ENCODE measurements at places on chromosomes 4 and X. TPM values are rescaled to one million over a fixed set of nuclear protein-coding genes. Genes with fewer than 3 reads are reported as not detected.

DNA sequence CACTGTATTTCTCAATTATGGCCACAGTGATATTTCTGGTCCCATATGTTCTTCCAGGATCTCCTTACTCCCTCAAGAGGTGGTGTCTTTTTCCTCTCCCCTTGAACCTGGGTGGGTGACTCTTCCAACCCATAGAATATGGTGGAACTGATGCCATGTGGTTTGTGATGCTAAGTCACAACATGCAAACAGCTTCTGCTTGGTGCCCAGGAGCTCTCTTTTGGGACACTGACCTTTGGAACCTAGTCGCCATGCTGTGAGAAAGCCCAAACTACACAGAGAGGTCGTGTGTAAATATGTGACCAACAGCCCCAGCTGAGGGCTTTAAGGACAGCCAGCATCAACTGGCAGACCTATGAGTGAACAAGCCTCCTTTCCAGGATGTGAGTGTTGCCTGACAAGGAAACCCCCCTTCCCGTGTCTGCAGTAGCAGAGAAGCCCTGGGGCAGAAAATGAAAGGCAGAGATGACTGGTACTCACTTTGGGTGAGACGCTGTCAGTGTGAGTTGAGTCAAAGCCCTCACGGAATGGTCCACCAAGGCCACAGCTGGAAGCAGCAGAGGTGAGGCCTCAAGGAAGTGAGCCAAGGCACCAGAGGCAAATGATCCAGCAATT, 223.4 kb downstream of the BCOR start:
- DNase-seq: no peak

DNA sequence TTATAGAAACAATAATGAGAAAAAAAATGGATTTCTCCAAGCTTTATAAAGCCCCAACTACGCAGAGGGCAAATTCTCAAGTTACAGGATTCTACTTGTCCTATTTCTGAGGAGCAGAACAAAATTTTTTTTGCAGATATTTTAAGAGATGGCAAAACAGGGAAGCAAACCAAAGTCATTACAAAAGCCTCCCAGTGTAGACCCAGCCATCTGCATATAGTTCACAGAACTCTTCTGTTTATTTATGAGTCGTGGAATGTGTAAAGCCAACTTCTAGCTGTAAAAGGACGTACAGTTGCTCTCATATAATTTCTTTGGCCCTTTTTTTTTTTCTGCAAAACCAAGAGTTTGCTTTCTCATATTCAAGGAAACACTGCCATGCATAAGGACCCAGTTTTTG, 120.4 kb downstream of the PCDH7 start:
- DNase-seq: no peak

DNA sequence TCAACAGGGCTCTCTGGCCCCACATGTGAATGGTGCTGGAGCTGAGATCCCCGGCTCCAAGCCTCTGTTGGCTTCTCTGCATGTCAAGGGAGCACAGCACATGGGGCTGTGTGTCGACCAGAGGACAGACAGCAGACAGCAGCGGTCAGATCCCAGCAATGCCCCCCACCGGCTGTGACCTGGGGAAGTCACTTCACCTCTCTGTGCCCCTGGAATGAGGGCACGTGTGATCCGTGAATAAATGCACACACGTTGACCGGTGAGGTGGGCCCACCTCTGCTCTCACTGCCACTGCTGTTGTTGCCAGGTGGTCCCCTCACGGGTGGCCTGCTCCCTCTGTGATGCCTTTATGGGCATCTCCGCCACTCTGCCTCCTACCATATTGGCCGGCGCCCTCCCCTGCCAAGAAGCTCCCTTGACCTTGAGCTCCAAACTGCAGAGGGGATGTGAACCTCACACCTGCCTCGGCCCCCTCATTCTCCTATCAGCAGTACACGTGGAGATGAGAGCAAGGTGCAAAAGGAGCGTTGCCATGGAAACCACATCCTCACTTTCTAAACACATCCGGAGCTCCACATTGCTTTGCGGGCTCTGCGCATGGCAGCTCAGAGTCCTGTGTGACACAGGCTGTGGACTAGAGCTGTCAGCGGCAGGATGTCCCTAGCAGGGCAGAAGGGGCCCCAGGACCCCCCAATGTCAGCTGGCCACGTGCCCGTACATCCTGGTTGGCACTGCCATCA, 75.4 kb downstream of the ABLIM2 start:
- DNase-seq: no peak

GRCh38 chr4:153661908-153662307, 22.2 kb upstream of the TLR2 start:
- DNase-seq: no peak

- no peak for DNase-seq
These were observed 204.4 kb downstream of the PPARGC1A start for GRCh38 chr4:23685471-23685870.

GRCh38 chr4:147725673-147726072, 6.2 kb upstream of the ARHGAP10 start:
- DNase-seq: no peak

- DNase-seq: no peak
These were observed 193.6 kb downstream of the FBXW7 start for GRCh38 chr4:152342293-152342692.

GRCh38 chr4:24922416-24922815, 9.6 kb upstream of the CCDC149 start:
- DNase-seq: no peak

DNA sequence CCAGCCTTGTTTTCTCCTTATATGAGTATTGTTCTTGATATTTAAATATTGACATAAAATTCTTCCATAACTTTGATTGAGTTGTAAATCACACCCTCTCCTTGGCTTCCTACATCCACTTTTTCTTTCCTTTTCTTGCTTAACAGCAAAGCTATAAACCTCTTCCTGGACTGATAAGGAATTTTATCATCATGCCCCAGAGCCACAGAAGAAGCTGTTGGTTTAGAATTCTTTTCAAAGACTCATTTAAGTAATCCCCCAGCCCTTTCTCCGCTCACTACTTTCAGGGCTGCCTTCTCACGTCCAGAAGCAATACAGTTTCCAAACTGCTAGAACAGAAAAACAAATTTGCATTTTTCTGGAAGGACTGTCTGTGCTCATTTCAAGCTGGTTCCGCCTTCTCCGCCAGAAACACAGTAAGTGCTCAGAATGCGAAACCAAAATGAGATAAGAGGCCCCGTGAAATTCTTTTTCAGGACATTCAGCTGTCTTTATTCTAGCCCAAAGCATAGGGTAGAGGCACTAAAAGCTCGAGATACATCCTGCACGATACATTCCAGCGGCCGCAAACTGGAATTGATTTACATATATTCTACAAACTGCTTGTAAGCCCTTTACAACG, 849 bp downstream of the MID1 start:
- DNase-seq: no peak

DNA sequence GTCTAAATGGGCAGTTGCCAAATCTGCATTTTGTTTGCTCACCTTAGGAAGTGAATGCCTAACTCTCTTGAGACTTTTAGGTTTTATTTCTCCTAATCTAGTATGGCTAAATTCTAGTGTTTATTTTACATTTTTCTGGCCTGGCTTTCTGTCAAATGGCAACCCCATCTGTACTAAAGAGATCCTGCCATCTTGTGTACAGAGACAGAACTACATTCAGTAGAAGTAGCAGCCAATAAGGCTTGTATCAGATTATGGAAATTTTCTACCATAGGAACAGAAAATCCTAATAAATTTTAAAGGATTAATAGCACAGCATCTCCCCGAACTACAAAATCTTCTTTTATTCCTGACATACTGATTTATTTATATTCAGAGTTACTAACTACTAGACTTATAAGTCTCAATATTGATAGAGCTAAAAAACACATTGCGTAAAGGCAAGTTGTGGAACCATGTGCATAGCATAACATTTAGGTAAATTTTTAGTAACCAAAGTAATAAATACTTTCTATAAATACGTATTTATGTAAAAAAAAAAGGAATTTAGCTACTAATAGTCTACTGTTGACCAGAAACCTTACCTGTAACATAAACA, 45.5 kb downstream of the TMEM144 start:
- no peak for DNase-seq

DNA sequence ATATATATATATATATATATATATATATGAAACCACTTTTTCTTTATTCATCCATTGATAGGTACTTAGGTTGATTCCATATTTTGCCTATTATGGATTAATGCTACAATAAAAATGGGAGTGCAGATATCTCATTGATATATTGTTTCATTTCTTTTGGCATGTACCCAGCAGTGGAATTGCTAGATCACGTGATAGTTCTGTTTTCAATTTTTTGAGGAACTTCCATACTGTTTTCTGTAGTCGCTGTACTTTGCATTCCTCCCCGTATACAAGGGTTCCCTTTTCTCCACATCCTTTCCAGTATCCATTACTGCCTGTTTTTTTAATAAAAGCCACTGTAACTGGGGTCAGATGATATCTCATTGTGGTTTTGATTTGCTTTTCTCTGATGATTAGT, 124.6 kb downstream of the GABRB1 start:
- DNase-seq: no peak

GRCh38 chr4:26308568-26308967, 12.2 kb upstream of the RBPJ start:
- no peak for DNase-seq

- peak; percentile 70 for DNase-seq
These were observed 8.6 kb downstream of the NOP14 start for GRCh38 chr4:2954358-2955185.

GRCh38 chrX:21412883-21413282, 38.7 kb downstream of the CNKSR2 start:
- DNase-seq: no peak

GRCh38 chr4:3122081-3122563, 47.6 kb downstream of the HTT start:
- no peak for DNase-seq

DNA sequence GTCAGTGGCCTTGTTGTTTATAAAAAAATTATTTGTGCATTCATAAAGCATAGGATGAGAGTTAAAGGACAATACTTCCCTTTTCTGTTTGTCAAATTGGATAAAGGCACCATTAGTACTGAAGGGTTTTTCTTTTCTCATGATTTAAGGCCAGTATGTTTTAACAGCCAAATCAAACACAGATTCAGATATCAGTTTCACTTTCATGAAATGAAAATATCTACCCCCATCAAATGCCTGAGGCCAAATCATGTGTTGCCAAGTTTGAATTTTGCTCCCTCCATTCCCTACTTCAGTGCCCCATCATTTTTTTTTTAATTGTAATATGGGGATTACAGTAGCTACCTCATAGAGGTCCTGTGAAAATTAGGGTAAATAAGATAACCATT, 745.9 kb downstream of the RPA4 start:
- DNase-seq: no peak

DNA sequence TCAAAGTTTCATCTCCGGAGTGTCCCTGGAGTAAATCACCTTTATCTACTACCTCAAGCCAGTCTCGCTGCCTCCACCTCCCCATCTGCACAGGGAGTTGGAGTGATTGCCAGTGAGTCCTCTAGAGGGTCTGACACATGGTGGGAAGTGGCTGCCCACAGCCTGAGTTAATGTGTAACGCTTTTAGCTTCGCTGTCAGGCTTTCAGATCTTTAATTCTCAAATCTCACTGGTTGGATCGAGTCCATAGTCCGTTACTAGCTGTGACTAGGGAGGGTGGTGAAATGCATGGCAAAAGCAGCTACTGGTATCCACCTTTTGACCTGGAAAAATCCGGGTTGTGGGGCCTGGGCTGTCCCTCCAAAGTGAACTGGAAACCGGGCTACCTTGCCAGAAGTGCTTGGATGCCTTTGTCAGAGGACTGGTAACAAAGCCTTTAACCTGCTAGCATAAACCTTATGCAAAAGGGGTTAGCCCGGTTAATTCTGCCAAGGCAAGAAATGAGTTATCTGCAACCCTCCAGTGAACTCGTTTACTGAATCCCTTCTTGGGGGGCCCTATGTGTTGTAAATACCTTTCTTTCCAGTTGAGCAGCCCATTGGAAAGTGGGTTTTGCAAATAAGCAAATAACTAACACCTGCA, 5.1 kb upstream of the WDR1 start:
- DNase-seq: no peak

DNA sequence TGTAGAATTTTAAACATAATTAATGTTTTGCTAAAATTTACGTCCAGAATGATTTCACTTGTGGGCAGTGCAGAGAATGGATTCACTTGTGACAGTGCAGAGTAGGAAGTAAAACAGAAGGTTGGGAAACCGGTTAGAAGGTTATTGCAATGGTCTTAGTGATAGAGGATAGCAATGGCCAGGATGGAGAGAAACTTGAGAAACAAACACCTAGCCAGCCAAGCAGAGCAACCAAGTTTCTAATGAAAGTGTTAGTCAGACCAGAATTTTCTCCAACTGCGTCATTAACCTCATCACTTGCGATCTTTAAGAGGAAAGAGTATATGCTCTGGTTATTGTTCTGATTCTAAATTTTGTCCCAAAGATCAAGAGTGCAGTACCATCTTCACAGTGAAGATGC, 50.0 kb upstream of the TBC1D9 start:
- DNase-seq: no peak

- DNase-seq: no peak
These were observed 535 bp downstream of the WAS start for GRCh38 chrX:48684134-48684533.

DNA sequence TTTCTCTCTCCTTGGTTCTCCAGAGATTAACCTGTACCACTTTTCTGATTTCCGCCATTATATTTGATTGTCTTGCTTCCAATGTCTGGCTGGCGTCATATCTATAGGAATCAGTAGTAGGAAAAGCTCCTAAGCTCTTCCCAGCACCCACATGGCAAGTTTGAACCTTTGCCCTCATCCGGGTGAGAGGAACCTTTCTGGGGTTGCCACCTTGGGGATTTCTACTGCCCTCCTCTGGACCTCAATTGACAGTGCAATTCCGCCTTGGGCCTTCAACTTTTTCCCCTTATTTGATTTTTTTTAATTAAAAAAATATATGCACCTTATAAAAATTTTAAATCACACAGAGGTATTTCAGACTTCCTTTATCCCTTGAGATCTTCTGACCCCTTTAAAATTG, 2.0 kb upstream of the CXorf66 start:
- DNase-seq: no peak

The SLC10A4 gene
- total RNA-seq: 0.17 TPM

The ZAR1 gene
- total RNA-seq: not detected

The RAB39B gene
- total RNA-seq: 16.6 TPM

The RAI2 gene
- total RNA-seq: 1.2 TPM

The PCDH7 gene
- not detected for total RNA-seq

The NPNT gene
- total RNA-seq: not detected

The MAP9 gene
- total RNA-seq: 5.8 TPM

The TAF7L gene
- total RNA-seq: not detected

The AVPR2 gene
- not detected for total RNA-seq

The SMIM10 gene
- total RNA-seq: not detected

The ZNF157 gene
- 0.87 TPM for total RNA-seq

The RIPPLY1 gene
- total RNA-seq: not detected
